ENCODE measurements at places on chromosomes 4 and X. TPM values are rescaled to one million over a fixed set of nuclear protein-coding genes. Genes with fewer than 3 reads are reported as not detected.

The SGMS2 gene
- 0.08 TPM for total RNA-seq

The ZBED1 gene
- total RNA-seq: 16.1 TPM

The PAGE2B gene
- total RNA-seq: 0.99 TPM

- DNase-seq: no peak
These were observed 71.8 kb upstream of the PTPN13 start for GRCh38 chr4:86522349-86522748.

GRCh38 chr4:71677568-71677967 is 106.3 kb downstream of the GC start:
- DNase-seq: no peak

DNA sequence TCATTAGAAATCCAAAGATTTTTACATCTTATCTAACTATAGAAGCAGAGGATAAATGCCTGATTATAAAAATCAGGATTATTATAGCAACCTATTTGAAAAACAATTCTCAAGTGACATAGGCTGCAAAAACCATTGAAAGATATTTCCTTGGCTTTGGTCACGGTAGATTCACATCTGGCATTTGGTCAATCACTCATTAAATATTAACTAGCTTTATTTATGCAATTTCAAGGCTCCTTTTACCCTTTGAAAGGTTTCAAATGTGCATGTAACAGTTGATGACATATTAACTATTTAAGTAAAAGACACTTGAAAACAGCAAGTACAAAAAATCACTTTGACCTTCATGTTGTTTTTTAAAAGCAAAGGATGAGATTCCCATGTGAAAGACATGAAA is 98.1 kb downstream of the MMRN1 start:
- no peak for DNase-seq

DNA sequence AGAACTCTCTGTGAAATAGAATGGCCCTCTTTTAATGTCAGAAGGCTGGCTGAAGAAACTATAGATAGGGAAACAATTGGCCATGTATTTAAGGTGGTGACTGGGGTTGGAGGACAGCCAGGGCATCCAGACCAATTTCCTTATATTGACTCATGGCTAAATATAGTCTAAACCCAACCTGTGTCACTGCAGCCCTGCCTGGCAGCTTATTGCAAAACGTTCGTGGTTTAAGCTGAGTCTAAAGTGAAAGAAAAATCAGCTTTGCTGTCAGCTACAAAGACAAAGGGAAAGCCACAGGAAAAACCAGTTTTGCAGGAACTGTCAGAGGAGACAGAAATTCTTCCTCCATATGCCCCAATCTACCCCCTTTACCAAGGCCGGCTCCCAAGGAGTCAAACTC is 902.8 kb upstream of the NDST4 start:
- no peak for DNase-seq

GRCh38 chr4:185888676-185889075 is 76.7 kb upstream of the SORBS2 start:
- DNase-seq: no peak

DNA sequence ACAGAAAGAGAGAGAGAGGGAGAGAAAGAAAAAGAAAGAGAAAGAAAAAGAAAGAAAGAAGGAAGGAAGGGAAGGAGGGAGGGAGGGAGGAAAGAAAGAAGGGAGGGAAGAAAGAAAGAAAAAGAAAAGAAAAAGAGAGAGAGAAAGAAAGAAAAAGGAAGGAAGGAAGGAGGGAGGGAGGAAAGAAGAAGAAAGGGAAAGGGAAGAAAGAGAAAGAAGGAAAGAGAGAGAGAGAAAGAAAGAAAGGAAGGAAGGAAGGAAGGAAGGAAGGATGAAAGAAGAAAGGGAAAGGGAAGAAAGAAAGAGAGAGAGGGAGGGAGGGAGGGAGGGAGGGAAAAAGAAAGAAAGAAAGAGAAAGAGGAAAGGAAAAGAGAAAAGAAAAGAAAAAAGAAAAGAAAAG is 10.8 kb downstream of the OPHN1 start:
- no peak for DNase-seq

All from CD4-positive, alpha-beta T cell (primary cell).